ENCODE measurements at places on chromosomes 2 and 18.

DNA sequence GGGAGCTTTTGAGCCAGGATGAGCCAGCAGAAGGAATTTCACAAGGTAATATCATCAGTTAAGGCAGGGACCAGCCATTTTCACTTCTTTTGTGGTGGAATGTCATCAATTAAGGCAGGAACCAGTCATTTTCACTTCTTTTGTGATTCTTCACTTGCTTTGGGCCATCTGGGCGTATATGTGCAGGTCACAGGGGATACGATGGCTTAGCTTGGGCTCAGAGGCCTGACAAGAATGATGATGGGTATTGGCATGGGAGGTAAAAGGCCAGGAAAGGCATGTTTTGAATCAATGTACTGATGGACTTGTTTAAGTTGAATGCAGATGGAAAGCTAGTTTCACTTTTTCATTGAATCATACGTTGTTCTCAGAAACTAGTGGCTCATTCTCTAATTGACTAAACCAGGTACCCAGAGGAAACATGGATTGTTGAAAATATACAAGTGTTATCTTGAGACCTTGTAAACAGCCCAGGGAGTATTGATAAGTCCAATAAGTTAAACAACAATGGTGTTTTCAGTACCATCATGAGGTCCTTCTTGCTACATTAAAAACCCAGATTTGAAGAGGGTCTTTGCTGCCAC, 1672.5 kb upstream of the DDX18 start:
- no peak for DNase-seq

GRCh38 chr2:54259413-54260240, 3.6 kb upstream of the TSPYL6 start:
- no peak for DNase-seq

DNA sequence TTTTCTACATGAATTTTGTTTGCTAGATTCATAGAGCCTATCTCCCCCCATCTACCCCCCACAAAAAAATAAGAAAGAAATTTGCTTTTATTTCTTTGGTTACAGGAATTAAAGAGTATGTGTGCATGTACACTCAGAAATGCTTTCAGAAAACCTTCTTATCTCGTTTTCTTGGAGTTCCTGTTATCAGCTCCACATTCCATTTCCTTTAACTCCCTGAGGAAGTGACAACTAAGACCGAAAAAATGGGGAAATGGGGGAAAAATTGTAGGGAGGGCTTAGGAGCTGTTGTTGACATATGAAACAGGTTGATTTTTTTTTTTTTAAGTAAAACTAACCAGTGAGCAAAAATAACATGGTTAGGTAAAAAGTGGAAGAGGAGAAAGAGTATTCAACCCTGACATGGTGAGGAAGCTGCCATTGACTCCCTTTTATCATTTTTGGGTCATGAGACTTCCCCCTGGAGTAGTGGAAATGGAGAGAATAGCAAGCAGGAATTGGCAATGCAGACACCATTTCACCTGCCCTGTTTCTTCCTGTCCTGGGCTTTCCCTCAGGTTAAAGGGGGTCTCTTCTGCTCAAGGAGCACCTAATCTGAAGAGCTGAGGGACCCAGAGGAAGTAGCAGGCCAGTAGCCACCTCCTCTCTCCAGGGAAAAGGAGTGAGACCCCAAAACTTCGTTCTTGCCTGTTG, 93.5 kb downstream of the OSBPL6 start:
- no peak for DNase-seq

DNA sequence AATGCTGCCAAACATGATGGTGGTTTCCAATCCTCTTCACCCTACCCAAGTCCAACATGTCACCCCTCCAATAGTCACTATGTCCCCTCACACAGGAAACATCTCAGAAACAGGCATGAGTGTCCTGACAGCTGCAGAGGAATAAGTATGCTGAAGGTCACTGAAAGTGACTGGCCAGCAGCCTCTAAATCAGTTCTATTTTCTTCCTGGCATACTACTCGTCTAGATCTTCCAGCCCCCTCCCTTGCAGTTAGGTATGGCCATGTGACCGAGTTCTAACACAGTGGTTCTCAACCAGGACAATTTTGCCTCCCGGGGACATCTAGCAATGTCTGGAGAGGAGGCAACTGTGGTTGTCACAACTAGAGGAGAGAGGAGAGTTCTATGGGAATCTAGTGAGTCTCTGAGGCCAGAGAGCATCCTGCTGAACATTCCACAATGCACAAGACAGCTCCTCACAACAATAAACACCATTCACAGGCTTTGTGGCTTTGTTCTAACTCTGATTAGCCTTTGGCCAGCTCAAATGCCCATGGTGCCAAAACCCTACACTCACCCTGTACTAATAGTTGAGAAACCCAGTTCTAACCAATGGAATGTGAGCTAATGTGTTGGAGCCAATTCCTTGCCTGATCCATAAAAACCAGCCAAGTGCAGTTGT, 12.6 kb upstream of the ID2 start:
- no peak for DNase-seq

DNA sequence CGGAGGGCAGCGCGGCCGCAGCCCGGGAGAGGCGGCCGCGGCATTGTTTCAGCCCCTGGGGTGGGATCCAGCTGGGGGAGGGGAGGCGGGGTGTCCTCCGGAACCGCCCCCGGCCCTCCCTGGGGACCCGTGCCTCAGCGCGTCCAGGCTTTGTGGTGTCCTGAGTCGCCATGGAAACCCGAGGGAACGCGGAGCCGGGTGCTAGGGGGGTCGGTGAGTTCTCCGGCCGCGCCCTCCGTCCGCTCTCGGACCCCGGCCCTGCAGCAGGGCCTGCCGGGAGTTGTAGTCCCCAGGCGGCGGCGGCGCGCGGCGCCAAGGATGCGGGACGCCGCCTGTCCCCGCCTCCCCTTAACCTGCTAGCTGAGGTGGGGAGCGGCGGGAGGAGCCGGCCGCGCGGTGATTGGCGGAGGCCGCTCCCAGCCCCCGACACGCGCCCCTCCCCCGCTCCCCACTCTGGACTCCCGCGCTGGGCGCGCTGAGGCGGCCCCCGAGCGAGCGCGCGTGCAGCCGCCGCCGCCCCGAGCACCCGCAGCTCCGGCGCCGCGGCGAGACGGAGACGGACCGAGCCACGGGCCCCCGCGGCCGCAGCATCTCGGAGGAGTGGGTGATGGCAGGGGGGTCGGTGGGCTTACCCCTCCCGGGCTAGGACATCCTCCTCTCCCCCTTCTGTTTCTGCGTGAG, at the start of gene DPYSL5:
Gene DPYSL5, plus strand, starts transcription at position 478 of the 681 bp plus-strand sequence. CDS start 50,368 bp downstream, outside the sequence.
- DNase-seq = peak; percentile 76

- DNase-seq = no peak
These were observed 35.5 kb downstream of the SLC4A5 start for GRCh38 chr2:74307720-74308119.

DNA sequence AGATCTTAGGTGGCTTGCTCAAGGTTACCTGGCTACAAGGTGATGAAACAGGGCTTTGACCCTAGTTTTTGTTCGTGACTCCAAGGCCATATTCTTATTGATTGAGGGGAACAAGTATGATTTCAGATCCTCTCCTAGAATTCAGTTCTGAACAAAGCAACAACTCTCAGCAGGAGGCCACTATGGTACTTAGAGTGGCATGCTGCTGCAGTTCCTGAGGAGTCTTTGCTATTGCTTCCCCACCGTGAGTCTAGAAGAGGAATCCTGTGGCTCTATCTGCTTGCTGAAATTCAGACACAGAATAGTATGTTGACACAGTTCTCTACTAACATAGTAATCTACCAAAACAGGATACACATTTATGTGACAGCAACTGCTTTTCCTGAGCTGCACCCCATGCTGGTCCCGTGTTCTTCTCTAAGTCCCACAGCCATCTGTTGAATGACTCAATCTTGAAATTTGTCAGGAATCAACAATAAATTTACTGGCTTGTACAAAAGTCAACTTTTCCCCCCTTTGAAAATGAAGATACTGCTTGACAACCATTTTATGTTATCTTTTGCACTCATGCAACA, 4.1 kb downstream of the TGFBRAP1 start:
- no peak for DNase-seq

DNA sequence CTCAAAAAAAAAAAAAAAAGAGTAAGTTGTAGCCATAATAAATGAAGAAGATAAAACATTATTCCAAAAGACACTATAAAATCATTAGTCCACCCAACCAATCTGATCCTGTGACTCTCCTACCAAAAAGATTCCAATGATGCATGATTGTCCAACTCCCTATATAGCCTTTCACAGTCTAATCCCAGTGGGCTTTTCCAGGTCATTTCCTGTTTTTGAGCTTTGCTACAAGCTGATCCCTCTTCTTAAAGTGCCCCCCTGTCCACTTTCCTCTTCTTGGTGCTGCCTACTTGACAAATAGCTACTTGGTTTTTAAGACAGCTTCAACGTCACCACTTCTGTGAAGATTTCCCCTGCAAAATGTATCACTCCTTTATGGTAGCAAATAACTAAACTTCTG, 88.4 kb downstream of the SEMA4F start:
- DNase-seq = no peak

- DNase-seq = no peak
These were observed 152.6 kb downstream of the RTN4 start for GRCh38 chr2:54897420-54898310.

DNA sequence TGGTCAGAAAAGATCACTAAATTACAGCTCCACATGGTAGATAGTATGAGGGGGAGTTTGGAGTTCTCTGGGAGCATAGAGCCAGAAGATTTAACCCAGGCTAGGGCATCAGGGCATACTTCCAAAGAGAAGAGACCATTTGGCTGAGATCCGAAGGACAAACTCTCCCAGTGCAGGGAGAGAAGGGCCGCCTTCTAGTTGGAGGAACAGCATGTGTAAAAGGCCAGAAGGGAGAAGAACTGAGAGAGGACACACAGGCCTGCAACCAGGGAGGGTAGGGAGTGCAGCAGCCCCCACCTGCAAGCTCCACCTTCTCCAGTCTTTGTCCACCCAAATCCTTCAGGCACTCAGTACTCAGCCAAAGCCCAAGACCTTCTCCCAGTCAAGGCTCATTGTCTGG, 182.0 kb downstream of the GFPT1 start:
- no peak for DNase-seq

DNA sequence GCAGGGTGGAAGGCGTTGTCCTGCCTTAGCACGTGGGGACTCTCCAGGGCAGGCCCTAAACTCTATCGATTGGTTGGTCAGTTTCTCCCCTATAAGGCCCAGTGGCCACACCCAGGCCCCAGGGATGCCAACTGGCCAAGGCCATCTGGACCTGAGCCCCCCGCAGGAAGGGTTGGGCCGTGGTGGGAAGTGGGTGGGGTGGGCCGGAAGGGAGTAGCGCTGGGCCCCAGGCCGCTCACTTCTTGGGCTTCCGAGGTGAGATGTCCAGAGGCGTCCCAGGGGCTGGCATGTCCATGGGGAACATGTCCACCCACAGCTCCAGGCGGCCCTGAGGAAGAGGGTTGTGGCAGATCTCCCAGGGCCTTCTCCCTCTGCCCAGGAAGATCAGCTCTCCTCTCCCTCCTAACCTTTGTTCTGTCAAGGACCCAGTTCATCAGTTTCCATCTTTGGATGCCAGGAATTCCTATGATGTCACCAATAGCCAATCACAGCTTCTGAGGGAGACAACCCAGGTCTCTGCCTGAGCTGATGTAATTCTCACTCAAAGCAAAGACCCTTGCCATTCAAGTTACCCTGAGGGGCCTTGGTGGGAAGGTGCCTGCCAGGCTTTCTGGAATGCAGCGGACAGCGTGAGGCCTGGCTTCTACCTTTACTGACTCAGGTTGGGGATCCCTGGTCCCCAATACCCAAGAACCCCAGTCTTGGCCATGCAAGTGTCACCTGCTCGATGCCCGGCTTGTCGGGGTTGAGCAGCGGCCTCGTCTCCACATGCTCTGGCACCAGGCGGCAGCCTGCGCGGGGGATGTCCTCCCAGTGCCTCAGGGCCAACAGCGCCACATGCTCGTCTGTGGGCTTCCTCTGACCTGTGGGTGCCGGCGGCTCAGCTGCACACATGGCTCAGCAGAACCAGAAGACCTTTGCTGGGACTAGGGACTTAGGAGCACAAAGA, 14.4 kb downstream of the OTOF start:
- no peak for DNase-seq

All from caudate nucleus (tissue), 63 donors.